ENCODE measurements at places on chromosomes 11 and 22.

DNA sequence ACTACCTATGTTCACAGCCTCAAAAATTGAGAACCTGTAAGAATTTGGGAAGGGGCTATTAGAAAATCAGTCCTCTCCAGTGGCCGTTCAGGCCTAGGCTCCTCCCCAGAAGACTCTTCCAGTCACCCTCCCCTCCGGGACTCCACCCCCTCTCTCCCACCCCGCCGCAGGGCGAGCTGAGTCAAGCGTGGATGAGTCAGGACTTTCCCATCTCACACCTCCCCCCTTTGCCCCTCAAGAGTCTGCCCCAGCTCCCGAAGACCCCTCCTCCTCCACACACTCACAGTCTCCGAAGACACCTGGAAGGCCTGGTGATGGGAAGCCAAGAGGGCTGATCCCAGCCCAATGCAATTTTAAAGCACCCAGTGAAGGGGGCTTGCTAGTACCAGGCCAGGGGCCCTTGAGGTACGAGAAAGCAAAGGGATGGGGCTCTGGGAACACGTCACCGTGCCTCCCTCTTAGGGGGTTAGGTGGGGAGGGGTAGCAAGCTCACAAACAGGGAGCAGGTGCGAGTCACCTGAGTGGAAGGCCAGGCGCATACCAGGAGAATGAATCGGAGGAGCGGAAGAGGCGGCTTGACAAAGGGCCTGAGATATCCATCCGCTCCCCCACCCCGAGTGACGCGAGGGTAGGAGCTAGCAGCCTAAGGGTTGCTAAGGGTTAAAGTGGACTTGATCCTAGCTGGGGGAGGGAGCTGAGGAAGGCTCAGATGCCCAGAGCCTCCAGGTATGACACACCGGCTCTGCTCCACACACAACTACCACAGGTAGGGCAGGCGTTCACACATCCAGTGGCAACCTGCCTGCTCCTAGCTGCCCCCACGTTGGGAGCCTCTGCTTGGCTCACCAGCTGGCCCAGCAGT lies 13.6 kb downstream of the BCL9L start:
- no peak for DNase-seq

DNA sequence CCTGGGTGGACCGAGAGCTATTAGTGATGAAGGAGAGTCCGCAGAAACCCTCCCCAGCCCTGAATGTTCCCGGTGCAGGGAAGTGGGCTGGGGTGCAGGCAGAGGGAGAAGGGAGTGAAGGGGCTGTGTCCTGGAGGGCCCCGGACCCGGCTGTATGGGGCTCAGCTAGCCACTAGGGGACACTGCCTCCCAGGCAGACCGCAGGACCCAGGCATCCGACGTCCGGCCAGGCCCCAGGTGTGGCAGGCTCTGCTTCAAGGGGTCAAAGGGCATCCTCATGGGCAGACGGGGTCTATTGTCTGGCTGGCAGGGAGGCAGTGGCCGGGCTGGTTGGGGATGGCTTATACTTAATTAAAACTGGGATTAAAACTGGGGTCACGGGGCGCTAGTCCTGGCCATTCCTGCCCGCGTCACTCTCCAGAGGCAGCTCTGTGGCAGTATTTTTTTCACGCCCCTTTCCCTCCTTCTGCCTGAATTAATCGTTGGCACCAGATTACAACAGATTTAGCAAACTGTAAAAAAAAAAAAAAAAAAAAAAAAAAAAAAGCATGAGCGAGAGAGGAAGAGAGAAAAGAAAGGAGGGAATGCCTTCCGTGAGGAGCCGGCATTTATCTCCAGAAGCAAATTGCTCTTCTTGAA lies 5.1 kb downstream of the FLRT1 start:
- DNase-seq: no peak

- no peak for DNase-seq
Observed at GRCh38 chr11:124983674-124984511, 29.9 kb downstream of the CCDC15 start.

GRCh38 chr11:75323609-75324008 lies 27.9 kb downstream of the ARRB1 start:
- DNase-seq: no peak

- DNase-seq: no peak
Observed at GRCh38 chr22:46948411-46949144, 186.1 kb downstream of the TBC1D22A start.

DNA sequence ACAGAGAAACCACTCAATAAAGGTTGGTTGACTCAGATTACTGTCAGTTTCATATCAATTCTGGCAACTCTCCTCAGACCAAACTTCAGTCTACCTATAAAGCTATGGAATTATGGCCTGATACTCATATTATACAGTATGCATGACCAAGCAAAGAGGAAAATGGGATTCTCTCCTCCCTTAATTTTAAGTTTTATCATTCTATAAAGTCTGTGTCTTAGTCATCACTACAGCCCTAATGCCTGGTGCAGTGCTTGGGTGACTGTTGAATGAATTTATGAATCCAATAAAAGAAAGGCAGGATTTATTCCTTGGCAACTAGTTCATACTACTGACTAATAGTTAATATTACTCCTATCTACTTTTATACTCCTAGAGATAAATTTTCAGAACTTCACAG lies 37.6 kb upstream of the GRAMD1B start:
- DNase-seq: no peak

- no peak for DNase-seq
Observed at GRCh38 chr11:106471276-106471675, 393.8 kb downstream of the AASDHPPT start.

DNA sequence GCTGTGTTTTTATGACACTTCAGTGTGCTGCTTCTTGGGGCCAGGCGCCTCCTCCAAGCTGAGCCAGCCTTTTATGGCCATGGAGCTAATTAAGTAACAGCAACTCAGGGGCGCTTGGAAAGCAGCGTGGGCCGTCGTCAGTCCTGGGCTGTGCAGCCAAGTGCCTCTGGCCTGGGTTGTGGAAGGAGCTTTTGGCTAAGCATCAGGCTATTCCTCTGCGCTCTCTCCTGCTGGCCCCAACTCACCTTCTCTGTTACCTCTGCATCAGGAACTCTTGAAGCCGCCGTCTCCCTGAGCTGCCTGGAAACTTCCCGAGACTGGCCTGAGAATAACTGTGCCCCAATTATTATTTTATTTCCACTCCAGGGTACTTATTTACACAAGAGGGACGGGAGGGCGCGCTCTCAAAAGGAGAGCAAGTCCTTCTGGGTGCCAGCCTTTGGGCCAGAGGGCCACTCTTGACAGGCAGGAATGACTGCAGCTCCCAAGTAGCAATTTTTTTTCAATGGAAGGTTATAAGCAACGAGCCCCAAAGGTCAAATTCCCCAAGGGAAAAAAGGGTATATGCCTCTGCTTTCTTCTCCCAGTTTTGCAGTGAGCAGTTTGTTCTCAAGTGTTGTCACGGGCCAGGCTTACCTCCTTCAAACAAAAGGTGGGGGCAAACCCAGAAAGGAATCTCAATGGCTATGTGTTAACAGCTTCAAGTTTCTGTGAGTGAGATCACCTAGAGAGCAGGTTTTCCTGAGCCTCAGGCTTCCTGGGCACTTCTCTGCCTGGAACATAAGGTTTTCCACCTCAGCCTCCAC lies 38.5 kb upstream of the NAV2 start:
- DNase-seq: no peak

- no peak for DNase-seq
Observed at GRCh38 chr11:65919573-65920371, 546 bp downstream of the DRAP1 start.

GRCh38 chr11:2444821-2445745 lies at the start of gene KCNQ1:
Gene KCNQ1, plus strand, starts transcription at chr11:2445008. Its CDS starts 91 bp downstream, at chr11:2445099.
- no peak for DNase-seq

- no peak for DNase-seq
Observed at GRCh38 chr11:99687320-99687719, 666.6 kb downstream of the CNTN5 start.

GRCh38 chr11:123640677-123641494 lies 13.5 kb downstream of the SCN3B start:
- DNase-seq: peak; percentile 61

DNA sequence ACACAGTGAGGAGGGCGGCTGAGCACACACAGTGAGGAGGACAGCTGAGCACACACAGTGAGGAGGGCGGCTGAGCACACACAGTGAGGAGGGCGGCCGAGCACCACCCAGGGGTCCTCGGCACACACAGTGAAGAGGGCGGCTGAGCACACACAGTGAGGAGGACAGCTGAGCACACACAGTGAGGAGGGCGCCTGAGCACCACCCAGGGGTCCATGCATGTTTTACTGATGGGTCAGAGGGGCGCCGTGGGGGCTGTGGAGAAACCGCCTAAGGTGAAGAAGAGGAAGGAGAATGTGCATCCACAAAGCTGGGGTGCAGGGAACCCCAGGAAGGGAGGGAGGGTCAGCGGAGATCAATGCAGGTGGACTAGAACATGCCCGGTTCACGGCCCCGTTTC lies 461.8 kb downstream of the BRD1 start:
- no peak for DNase-seq

DNA sequence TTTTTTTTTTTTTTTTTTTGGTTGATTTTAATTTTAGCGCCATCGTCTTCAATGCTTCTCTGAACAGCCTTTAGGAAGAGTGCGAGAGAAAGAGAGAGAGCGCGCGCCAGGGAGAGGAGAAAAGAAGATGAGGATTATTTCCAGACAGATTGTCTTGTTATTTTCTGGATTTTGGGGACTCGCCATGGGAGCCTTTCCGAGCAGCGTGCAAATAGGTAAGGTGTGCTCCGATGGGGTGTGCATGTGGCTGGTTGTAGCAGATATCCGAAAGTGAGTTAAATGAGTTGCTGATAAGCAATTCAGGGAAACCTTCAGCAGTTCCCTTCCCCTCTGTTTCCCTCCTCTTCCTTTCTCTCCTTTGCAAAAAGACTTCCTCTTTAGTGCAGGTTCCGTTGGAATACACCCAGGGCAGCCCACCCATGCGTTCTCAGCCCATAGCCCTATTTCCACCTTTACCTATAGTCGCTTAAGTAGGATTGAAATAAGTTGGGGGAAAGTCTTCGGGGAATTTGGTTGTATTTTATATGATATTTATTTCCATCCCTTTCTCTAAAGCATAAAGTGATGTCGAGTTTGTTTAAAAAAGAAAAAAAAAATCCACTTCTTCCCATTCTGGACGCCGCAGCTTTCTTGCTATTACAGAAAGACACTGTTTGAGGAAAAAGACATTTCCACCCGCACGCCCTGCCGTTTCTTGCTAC lies 1.1 kb downstream of the GRIA4 start:
- no peak for DNase-seq

DNA sequence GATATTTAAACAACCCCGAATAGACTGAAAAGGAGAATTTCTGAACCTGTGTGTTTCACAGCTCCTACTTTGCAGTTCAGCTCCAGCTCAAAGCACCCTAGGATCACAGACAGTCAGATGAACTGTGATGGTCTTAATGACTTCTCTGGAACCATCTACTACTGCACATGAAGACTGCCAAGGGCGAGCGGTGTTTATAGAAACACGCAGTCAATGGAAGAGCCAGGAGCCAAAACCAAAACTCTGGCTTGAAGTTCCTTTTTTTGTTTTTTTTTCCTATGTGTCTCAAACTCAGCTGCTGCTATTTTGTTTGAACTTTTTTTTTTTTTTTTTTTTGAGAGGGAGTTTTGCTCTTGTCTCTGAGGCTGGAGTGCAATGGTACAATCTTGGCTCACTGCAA lies 382.6 kb upstream of the SYN3 start:
- DNase-seq: no peak

DNA sequence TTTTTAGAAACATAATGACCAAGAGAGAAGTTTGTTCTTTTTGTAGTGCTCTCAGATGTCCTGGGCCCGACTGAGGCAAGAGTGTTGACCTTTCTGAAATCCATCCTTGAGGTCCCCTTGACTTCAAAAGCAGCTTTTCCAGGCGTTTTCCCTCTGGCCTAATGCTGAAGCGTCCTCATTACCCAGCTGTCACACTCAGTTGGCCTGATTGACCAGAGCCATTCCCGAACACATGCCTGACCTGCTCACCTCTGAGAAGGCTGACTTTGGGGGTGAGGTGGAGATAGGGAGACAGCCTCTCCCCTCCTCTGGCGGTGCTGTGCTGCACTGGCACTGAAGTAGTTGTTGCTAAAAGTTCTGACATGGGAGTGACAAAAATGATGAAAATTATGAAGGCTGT lies 66.9 kb downstream of the ALX4 start:
- DNase-seq: no peak

- no peak for DNase-seq
Observed at GRCh38 chr22:36366291-36366708, 21.5 kb downstream of the MYH9 start.

DNA sequence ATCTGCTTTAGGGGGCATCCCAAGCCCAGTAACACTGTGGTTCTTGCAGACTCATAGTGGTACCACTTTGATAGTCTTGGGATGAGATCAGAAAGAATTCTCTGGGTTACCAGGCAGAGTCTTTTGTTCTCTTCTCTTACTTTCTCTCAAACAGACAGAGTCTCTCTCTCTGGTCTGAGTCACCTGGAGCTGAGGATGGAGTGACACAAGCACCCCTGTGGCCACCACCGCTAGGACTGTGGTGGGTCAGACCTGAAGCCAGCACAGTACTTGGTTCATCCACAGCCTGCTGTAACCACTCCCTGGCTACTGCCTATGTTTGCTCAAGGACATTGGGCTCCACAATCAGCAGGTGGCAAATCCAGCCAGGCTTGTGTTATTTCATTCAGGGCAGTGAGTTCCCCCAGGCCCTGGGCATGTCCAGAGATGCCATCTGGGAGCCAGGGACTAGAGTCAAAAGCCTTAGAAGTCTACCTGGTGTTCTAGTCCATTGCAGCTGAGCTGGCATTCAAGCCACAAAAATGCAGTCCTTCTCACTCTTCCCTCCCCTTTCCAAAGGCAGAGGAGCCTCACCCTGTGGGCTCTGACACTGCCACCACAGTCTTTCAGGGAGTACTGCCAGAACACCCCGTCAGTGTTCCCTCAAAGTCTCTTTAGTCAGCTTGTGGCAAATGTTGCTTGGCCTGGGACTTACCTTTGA lies 29.9 kb downstream of the ENDOD1 start:
- no peak for DNase-seq

DNA sequence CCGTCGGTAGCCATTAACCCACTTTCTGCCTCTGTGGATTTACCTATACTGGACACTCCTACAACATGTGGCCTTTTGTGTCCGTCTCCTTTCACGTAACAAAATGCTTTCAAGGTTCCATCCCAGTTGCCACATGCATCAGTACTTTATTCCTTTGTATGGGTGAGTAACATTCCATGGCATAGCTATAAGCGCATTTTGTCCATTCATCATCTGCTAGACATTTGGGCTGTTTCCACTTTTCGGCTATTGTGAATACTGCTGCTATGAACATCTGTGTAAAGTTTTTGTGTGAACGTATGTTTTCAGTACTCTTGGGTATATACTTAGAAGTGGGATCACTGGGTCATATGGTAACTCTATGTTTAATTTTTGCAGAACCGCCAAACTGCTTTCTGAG lies 257.2 kb downstream of the ST3GAL4 start:
- no peak for DNase-seq
